HFF-Myc (cell line): ENCODE measurements at places on chromosomes 13 and 19.

GRCh38 chr19:47485210-47485609 lies 1.2 kb upstream of the KPTN start:
- no peak for DNase-seq

GRCh38 chr13:108419768-108420167 lies 150.2 kb downstream of the TNFSF13B start:
- no peak for DNase-seq

DNA sequence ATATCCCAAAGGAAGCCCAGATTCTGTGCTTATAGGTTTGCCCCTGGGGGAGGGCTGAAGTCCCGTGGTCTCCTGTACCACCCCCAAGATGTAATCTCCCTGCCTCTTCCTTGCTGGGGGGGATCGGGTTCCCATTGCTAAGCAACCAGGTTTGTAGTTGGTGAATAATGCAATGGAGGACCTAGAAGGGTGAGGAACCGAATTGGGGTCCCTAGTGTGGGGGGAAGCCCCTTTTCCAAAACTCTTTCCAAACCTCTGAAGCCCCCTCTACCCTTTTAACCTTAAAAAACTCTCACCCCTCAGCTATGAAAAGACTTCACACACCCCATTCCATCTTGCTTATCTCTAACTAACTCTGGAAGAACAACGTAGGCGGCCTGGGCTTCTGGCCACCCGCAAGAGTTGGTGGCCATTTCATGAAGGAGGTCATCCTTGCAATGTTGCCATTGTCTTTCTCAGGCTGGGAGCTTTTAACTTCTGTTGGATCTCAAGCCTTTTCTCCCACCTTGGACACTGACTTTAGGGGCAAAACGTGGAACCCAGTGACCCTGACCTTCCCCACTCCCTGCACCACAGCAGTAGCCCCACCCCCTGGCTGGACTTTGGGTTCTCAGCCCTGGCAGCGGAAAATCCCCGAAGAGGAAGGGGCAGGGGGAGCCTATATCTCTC lies 661 bp downstream of the PALM3 start:
- no peak for DNase-seq

- no peak for DNase-seq
Measured at GRCh38 chr13:35179494-35179893, 237.4 kb downstream of the NBEA start.

DNA sequence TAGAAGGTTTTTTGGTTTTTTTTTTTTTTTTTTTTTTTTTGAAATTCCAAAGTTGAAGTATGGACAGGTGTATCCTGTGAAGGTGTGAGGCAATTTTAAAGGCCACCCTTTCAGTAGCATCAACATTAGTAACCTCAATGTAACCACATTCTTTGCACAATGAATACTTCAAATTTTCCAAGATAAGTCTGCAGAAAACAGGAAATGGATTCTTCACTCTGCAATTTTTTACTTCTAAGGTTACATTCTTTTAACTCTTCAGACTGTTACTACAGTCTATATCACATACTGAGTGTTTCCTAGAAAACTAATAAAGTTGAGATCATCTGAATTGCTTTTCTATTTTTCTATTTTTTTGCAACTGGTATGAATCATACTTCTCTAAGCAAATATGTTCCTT lies 569.0 kb upstream of the GPC6 start:
- DNase-seq: no peak

GRCh38 chr13:101979825-101980224 lies 422.0 kb downstream of the FGF14 start:
- DNase-seq: no peak

DNA sequence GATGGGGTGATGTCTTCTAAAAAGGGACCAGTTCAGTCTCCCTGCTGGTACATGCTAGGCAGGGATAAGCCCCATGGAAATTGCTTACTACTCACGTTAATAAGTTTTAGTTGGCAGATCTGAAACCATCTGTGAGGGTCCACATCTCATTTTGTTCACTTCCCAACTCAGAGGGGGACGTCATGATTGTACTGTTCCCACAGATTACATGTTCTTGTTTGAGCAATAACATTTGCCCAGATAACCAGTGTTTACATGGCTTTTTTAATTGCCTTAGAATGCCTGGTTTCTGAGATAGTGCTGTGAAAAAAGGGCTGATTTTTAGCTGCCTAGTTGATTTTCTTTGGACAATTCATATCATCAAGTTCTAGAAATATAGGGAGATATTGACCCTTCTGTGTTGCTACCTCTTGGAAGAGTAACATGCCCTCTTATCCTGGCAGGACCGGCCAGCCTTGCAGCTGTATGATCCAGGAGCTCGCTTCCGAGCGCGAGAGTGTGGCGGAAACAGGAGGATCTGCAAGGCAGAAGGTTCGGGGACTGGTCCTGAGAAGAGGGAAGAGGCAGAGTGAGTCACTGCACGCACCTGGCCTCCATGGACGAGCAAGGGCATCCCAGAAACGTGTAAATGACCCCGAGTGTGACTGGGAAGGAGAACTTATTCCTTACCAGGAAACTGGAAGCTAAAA lies 9.8 kb upstream of the CHAMP1 start:
- no peak for DNase-seq

- DNase-seq: no peak
Measured at GRCh38 chr19:51551673-51552432, 19.2 kb upstream of the ZNF175 start.

DNA sequence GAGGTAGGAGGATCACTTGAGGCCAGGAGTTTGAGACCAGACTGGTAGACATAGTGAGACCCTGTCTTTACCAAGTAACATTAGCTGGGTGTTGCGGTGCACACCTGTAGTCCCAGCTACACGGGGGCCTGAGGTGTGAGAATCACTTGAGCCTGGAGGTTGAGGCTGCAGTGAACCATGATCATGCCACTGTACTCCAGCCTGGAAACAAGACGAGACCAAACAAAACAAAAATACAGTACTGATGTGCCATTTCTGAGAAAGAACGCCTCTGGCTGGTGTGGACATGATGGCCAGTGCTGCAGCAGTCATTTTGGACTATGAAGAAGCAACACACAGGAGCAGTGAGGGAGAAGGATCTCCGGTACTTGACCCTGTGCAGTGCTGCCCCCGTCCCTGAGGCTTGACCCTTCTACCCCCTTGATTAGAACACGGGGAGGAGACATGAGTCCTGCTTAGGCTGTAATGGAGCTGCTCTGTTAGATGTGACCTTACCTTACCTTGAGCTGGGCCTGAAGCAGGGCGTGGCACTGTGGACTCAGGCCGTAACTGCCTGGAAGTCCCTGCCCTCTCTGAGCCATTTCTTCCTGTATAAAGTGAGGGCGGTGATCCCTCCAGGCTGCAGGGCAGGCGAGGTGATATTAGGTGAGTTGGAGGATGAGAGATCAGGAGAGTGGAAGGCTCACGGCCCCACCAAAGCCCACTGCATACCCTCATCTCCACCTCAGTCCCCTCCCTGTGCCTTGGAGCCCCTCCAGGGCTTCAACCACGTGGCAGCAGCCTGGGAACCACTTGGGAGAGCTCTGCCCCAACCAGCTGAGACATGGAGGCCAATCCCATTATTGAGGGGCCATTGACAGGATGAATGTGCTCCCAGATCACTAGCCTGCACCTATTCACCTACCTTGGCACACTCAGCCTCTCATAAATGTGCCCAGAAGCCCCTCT lies 5.9 kb downstream of the RPL18A start:
- no peak for DNase-seq

DNA sequence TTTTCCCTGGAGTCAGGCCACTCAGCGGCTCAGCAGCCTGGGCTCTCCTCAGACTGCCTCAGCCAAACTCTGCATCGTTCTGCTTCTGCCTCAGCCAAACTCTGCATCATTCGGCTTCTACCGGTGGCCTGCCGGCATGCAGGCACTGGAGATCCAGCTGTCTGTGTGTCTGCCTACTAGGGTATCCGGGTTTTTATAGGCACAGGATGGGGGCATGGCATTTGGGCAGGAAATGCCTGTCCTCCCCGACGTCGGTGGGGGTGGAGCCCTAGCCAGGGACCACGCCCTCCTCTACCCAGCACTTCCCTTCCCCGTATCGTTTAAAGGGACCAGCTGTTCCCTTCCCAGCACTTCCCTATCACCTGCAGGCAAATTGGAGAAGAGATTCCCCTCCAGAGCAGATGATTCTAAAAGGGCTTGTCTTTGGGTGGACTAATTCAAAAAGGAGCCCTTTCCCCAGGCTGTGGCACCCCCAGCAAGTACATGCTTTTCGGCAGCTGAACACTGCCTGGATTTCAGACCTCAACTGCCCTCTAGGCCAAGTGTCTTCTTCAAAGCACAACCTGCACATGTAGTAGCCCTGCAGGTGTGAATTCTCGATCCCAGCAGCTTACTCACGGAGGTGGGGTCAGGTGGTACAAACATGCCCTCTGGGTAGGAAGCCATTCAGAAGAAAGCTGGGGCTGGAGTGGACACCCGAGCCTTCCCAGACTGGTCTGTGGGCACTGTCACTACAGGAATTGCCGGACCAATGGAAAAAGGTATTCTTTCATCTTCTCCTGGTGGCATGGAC lies 25.4 kb upstream of the GPR12 start:
- peak; percentile 2 for DNase-seq

DNA sequence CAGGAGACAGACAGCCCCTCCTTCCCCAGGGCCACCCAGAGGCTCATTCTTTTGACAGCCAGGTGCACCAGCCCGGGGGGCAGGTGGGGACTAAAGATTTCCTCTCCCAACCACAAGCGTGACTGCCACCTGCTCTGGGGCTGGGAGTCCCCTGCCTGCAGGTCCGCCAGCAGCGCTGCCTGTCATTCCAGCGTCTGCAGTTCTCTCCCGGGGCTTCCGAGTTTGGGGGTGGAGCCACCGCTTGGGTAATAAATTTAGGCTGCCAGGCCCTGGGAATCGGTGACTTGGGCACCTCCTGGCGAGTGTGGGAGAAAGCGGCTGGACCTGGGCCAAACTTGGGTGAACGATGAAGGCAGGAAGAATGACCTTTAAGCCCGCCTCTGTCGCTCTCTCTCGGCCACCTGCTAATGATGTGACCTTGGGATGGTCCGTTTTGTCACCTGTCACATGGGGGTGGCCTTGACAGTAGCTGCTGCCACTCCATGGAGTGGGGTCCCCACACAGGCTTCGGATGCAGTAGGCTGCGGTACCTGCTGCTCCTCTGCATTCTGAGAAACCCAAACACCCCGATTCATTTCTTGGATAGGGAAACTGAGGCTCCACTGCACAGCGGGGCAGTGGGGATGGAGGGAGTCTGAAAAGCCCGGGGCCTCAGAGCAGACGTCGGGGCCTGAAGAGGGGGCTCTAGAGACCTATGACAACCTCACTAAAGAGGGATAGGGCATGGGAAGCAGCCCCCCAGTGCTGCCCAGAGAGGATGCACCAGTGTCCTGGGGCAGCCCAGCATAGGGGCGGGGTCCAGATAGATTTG lies 12.8 kb downstream of the FUT6 start:
- DNase-seq: no peak

- no peak for DNase-seq
Measured at GRCh38 chr19:900043-900301, 6.7 kb downstream of the RNU6-9 start.

- DNase-seq: peak; percentile 88
Measured at GRCh38 chr19:10419646-10420443, 493 bp upstream of the PDE4A start.

DNA sequence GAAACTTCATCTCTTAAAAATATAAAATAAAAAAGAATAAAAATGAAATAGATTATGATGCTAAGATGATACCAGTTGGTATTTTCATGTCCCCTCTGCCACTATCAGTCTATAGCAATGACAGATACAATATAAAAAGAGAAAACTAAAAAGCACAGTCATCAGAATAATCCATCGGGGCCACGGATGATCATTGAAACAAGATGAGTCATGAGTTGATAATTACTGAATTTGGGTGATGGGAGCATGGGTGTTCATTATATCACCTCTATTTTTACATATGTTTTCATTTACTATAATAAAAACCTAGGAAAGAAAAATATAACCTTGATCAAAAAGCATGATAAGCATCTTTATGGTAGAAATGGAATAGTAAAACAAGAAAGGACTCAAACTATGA lies 41.1 kb downstream of the PIBF1 start:
- no peak for DNase-seq

GRCh38 chr19:51370230-51370629 lies 1.4 kb upstream of the CLDND2 start:
- DNase-seq: no peak

DNA sequence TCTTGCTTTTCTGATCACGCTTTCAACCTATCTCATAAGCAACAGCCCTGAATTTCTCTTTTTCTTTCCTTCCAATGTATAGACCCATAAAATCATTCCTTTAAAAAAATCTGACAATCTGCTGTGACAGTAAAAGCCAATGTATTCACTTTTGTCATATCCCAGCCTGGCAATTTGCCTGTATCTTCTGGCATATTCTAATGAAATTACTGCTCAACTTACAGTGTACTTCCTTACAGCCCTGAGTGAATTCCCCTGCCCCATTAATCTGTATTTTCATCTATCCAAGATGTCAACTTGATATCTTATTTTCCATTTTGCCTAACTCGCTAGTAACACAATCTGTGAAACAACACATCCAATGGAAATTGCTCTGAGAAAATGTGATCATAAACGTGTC lies 18.0 kb upstream of the SERP2 start:
- DNase-seq: no peak

DNA sequence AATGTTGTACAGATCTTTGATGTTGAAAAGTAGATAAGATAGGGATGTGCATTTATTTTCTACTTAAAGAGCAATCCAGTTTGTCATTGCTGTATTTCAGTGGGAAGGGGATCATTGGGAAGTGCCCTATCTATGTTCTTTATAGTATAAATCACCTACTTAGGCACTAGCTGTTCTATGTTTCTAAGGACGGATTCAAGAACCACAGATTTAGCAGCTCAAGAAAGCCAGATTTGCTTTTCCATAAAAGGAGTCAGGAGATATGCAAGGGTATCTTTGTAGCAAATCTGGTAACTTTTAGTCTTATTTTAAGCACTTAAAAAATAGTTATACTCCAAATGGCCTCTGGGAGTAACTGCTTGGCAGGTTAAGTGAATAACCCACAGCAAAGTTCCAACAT lies 23.7 kb downstream of the DCLK1 start:
- DNase-seq: no peak

GRCh38 chr19:35254341-35255297 lies 5.8 kb downstream of the LSR start:
- DNase-seq: no peak

- no peak for DNase-seq
Measured at GRCh38 chr13:45951724-45952123, 100.2 kb upstream of the SIAH3 start.

DNA sequence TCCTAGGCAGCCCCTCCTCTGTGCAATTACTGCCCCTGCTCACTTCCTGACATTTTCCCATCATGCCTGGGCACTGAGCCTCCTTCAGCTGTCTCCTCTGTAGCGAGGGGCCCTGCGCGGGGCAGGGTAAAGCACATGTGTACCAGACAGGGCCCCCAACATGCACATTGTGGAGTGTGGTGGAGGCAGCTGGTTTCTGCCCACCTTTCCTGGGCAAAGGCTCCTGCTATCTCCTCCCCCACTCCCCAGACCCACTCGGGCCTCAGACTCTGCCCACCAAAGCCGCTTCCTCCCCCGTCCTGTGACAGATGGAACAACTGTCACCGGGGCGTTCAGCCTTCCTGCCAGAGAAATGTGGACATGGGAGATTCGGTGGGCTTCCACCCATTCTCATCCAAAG lies 2.9 kb upstream of the KPTN start:
- DNase-seq: no peak
